ENCODE measurements at places on chromosomes 2 and 18.

- DNase-seq, result no peak
Measured at GRCh38 chr2:54964271-54964670, 86.0 kb downstream of the RTN4 start.

GRCh38 chr2:26847655-26848335, at the start of gene DPYSL5:
Gene DPYSL5, plus strand, starts transcription at chr2:26848132. Its CDS starts 50,368 bp downstream, at chr2:26898500.
- peak; percentile 23 for DNase-seq

DNA sequence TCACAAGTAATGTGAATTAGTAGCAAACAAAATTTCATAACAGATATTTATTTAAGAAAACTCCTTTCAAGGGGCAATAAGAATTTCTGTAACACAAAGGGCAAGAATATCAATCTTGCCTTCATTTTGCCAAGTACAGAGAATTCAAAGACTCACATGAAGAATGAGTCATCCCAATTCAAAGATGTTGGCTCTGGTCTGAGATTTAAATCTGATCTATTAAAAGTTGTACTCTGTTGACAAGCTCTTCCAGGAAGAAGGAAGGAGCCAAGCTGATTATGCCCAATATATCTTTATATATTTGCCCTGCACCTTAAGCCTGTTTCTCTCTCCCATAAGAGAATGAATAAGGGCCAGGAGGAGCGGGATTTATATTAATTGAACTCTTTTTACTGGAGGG, 55.9 kb upstream of the RPE start:
- DNase-seq, result no peak

DNA sequence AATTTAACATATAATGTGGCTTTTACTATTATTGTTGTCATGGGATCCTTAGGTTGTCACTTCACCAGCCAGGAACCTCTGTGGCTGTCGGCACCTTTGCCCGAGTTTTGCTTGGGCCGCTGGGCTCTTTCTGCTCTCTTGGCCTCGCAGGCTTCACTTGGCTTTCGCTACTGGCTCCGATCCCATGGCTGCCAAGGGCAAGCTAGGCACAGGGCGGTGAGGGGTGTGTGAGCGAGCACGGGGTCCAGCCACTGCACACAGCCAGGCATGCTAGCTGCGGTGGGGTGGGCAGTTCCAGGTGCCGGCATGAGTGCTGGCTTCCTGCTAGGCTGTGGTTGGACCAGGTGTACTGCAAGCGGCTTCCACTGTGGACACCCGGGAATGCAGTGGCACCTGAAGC, 23.4 kb upstream of the RAPGEF4 start:
- no peak for DNase-seq

GRCh38 chr2:159072795-159073194, 104.4 kb downstream of the TANC1 start:
- DNase-seq, result no peak

- no peak for DNase-seq
Measured at GRCh38 chr2:210267698-210268097, 42.5 kb upstream of the ACADL start.

- no peak for DNase-seq
Measured at GRCh38 chr2:142218471-142218870, 87.7 kb upstream of the LRP1B start.

DNA sequence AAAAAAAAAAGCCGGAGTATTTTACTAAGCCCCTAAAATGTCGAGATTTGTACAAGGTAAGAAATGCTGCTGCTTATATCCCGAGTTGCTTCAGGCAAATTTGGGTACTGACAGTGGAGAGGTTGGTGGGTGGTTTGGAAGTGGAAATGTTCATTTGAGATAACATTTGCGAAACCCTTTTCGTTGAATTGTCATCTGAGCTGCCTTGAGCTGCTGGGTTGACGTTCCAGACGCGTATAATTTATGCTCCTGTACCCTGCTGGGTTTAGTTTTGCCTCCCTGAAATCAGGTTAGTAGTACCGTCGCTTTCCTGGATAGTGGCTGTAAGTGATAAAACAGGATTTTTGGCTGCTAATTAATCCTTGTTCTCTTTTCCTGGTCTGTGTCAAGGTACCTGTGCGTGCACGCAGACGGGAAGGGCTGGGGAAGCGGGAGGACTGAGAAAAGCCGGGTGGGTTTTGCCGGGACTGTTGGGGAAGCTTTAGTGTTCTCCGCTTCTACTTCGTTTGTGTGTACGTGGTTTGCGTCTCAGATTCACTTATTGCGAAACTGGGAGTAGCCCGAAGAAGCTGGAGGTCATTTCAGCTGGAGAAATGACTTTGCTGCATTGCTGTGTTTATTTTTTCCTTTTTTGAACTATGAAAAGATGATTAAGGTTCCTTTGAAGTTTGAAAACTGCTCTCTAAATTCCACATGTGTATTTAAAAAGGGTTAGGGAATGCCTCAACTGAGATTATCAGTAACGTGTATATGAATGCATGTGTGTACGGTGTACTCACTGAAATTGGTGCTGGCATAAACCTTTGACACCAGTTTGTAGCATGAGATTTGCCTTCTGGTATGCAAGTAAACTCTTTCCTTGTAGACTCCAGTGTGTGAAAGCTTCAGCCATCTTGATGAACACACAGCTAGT, 709 bp downstream of the UGP2 start:
- DNase-seq, result peak; percentile 37

- DNase-seq, result peak; percentile 86
Measured at GRCh38 chr18:13375302-13376255, 157.0 kb downstream of the LDLRAD4 start.

GRCh38 chr2:237575869-237576862, 9.8 kb downstream of the PRLH start:
- no peak for DNase-seq

GRCh38 chr2:47870641-47871540, 35.4 kb downstream of the FBXO11 start:
- DNase-seq, result no peak

- no peak for DNase-seq
Measured at GRCh38 chr18:6010284-6010683, 115.0 kb upstream of the TMEM200C start.

DNA sequence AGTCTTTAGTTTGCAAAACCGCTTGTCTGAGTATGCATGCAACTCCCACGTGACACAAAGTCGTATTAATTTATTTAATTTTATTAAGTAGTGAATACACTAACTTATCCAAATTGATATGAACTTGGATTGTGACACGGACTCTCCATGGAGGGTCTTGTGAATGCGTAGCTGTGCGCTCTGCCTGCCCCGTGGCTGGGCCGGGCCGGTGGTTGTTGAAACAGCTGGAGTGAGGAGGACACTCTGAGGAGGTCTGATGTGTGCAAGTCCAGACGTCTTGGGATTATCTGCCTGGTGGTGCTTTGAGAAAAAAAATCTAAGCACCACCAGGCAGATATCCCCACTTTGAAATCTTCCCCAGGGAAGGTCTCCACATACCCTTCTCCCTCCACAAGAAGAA, 41.0 kb upstream of the RBM44 start:
- no peak for DNase-seq

DNA sequence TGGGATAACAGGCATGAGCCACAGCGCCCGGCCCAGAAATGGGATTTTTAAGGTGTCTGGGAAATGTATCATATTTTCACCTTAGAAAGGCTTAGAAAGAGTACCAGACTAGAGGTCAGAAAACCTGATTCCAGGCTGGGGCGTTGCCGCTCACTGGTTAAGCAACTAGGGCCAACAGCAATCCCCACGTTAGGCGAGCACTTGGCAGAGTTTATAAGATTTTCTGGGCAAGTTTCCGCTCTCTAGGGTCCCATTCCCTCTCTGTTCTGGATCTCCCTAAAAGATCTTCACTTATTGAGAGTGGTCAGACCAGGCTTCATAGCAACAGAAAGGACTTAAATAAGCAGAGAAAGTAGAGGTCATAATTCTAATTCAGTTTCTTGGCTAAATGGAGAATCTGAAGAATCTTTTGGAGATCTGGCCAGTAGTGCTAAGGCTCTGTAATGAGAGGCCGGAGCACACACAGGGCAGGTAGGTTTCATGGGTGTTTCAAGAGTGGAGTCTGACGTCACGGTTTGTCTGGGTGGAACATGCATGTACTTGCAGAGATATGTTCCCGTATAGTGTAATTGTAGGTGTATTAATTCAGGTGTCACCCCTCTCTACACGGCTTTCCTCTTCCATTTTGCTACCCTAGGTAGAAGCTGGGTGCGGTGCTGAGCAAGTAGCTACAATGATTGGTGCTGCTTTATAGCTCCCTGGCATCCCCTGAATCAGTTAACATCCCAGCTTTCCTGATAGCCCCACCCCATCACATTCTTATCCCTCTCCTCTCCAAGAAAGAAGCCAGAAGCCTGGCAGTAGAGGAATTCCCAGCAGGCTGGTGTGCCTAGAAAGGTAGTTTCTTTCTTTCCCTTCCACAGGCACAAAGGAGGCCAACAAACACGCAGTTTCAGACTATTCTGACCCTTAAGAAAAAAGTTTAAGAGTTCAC, 4.4 kb upstream of the SMAD7 start:
- DNase-seq, result no peak

DNA sequence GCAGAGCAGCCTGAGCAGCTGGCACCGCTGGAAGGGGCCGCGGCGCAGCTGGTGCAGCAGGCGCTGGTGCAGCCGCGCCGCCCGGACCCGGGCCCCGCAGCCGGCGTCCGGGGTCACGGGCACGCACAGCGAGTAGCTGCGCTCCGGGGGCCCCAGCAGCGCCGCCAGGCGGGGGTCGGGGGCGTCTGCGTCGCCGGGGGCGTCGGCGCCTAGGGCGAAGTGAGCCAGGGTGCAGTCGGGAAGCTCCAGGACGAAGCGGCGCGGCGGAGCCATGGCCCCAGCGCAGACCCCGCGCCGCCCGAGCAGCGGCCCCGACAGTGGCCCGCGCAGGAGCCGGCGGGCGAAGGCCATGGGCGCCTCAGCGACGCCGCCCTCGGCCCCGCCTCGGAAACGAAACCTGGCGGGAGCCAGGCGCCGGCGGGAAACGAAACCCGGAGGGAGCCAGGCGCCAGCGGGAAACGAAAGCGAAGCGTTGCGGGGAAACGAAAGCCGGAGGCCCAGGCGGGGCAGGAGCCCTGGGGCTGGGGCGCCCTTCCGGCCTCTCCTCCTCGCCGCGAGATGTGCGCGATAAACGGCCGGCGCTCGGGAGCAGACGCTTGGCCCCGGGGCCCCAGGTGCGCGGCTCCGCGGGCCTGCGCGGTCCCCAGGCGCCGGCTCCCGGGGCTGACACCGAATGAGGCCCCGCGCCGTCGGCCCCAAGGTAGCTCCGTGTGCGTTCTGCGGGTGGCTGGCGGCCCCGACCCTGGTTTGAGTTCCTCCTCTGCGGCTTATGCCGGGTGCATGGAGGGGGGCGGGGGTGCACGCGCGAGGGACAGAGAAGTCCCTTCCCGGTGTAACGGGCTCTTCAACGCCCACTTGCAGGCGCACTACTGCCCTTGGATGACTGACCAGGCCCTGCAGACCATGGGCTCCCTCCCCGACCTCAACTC, at the start of gene CMPK2:
Gene CMPK2 (minus strand): TSS at position 562 of the 929 bp plus-strand sequence. CDS start 211 bp downstream, at position 351.
- DNase-seq, result peak; percentile 75

DNA sequence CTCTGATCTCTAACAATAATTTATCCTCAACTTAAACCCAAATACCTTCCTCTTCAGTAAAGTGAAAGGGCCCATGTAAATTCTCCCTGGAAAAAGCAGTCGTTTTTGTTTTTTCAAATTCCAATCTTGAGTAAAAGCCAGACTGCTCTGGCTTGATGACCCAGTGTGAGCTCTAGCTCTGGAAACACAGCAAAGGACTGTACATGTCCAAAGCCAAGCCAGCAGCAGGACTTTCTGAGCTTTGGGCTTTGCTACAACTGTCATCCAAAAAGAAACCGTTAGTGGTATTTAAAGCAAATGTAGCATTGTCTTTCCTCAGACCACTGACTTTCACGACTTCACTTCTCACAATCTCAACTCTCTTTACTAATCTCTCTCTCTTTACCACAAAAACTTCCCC, 25.4 kb downstream of the SH3YL1 start:
- no peak for DNase-seq

DNA sequence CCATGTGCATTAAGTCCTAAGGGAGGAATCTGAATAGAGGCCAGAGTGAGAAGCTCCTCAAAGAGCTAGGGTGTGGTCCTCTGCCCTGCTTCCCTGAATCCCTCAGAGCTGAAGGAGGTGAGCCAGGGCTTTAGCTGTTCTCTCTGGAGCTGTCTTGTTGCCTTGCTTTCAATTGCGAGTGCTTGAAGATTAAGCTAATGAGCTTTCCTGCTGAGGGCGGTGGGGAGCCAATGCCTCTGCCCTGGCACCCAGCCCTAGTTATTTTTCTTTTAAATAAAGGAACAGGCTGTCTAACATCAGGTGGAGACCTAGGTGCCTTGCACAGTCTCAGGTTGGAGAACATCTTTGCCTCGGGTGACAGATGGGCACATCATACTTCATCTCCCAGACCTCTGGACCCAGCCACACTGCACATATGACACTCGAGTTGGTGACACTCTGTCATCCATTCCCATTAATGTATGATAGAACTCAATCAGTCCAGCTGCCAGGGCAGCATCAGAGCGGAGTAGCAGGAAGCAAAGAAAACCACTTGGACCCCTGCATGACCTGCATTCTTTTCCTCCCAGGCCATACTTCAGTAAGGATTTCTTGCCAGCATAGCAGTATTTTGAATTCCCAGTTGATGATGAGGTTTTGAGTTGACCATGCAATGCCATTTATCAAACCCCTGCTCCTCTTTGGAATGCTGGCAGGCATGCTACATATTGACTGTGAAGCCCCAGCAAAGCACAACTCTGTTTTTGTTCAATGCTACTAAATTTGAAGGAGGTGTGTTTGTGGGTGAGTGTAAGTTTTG, 292.7 kb downstream of the RNF144A start:
- DNase-seq, result no peak

DNA sequence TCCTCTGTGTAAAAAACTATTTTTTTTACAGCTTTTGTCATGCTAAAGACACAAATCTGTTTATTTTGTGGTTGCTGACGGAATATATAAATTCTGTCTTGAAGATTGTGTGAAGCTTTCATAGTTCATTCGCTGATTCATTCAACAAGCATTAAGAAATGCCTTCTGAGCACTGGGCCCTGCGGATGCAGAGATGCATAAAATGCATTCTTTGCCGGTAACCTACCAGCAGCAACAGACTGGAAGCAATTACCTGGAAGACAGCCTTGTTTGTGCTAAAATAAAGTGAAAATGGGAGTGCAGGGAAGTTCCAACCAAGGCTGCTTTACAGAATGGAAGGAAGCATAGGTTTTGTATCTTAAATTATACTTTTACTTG, 119.7 kb downstream of the PMAIP1 start:
- DNase-seq, result no peak

DNA sequence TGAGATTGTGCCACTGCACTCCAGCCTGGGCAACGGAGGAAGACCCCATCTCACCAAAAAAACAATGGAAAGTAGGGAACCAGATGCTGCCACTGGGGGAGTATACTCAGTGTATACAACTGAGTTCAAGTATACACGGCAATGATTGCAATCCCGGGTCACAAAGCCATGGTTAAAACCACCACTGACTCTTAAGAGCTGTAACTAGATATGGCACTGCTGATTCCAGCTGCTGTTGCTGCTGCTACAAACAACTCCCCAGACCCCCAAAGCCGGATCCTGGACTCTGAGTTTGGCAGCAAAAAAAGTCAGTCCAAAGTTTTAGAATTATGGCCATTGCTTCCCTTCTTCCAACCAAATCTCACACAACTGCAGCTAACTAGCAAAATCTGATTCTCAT, 43.7 kb upstream of the COX7A2L start:
- no peak for DNase-seq

DNA sequence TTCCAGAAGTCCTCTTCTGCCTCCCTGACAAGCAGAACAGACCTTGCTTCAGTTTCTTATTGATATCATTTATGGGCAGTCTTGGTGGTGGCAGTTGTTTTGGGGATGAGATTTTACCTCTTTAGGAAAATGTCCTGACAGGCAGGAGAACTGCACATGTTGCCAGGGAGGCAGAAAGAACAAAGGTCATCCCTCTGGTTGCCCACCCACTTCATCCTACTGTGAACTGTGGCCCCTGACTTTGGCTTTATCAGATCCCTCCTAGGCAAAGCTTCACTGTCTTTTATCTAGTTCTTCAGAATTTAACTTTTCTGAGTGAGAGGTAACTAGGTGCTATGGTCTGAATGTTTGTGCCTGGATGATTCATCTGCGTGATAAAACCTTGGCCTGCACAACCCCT, 2071.3 kb upstream of the CELF4 start:
- no peak for DNase-seq
